ENCODE measurements at places on chromosomes 2 and 18.

DNA sequence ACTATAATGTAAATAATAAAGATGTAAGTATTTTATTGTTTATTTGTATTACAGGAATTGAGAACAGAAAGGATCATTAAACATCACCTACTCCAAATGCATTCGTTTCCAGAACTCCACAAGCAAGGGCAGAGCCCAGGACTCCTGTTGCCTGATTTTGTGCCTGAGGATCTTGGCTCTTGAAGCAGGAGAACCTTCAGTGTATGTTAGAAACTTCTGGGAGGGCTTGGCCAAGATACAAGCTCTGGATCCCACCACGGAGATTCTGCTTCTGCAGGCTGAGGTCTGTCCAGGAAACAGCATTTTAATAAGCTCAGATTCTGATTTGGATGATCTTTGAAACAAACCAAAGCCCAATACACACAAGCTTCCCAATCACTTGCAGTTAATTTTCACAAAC is 142.4 kb upstream of the SOX11 start:
- DNase-seq: no peak

GRCh38 chr2:232190796-232191195 is 187.8 kb upstream of the ALPP start:
- DNase-seq: no peak

DNA sequence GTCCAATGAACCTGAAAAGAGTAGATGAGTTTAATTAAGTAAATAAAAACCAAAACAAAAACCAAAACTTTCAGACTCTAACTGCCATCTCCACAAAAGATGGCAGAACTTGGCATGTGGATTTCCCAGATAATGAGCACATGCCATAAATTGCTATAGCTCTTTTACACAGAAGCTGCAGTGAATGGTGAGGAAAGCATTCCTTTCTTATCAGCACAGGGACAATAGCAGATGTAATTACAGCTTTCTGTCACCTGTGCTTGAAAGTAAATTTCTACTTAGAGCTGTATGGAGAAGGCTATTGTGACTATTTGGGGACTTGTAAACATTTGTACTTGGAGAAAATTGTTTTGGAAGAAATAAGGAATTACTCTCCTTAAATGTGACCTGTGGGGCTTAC is 378.4 kb downstream of the RPRM start:
- no peak for DNase-seq

DNA sequence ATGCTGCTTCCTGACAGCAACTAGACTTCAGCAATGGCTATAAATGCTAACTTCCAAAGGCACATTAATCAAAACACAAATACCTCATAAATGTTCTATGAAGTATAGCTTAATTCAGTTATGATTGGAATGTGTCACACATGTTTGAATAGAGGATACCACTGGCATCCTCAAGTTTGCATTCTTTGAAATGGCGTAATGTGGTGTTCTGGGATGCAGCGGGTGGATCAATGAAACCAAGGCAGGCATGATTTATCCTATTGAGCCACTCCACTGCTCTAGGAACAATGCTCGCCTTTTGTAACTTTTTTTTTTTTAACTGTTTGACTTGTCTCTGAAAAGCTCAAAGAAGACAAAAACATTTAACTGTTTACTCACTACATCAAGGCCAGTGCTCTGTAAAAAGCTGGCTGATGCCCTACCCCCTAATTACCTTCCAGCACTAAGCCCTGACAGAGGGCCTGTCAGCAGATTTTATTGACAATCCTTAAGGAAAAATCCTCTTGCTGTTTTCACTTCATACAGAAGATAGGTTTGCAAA is 278.8 kb upstream of the SESTD1 start:
- DNase-seq: no peak

DNA sequence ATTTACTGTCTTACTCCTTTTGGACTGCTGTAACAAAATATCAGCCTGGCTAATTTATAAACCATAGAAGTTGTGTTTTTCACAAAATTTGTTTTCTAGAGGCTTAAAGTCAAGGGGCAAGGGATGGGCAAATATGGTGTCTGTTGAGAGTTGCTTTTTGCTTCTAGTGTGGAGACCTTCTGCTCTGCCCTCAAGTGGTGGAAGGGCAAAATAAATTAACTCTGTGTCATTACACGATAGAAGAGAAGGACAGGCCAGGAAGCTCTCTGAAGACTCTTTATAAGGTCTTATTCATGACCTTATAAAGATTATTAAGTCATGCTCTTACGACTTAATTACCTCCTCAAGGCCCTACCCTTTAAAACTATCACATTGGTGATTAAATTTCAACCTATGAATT is 181.2 kb upstream of the LRATD1 start:
- peak; percentile 11 for DNase-seq

GRCh38 chr2:36214691-36215090 is 140.9 kb upstream of the CRIM1 start:
- DNase-seq: no peak

- DNase-seq: peak; percentile 40
These were observed 71.7 kb downstream of the NCAPH start for GRCh38 chr2:96407041-96407918.

DNA sequence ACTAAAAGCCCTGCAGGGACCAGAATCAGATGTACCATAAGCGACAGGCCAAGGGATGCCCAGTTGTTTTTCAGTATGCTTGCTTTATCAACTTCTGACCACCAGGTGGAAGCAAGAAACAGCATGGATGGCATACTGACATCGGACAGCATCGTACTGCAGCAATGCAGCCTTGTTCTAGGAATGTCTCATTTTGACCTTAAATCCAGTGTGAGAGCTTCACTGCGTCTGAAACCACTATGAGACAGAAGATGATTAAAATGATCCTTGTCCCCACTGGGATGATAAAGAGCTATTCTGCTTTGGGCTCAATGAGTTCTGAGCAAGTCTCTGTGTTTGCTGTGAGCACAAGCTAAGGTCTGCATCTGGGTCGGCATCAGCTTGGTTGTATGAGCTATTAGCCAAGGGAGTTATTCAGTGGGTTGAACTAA is 54.3 kb downstream of the CDK15 start:
- peak; percentile 8 for DNase-seq

- DNase-seq: no peak
These were observed 130.0 kb downstream of the C2orf74 start for GRCh38 chr2:61291851-61292575.

DNA sequence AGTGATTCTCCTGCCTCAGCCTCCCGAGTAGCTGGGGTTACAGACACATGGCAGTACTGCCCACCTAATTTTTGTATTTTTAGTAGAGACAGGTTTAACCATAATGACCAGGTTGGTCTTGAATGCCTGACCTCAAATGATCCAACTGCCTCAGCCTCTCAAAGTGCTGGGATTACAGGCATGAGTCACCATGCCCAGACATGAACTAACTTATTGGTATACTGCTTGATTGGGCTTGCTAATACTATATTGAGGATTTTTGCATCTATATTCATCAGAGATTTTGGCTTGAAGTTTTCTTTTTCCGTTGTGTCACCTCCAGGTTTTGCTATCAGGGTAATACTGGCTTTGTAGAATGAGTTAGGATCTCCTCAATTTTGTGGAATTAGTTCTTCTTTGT is 706.1 kb upstream of the HS6ST1 start:
- no peak for DNase-seq

GRCh38 chr2:182018218-182018617 is 32.6 kb downstream of the PPP1R1C start:
- DNase-seq: no peak

DNA sequence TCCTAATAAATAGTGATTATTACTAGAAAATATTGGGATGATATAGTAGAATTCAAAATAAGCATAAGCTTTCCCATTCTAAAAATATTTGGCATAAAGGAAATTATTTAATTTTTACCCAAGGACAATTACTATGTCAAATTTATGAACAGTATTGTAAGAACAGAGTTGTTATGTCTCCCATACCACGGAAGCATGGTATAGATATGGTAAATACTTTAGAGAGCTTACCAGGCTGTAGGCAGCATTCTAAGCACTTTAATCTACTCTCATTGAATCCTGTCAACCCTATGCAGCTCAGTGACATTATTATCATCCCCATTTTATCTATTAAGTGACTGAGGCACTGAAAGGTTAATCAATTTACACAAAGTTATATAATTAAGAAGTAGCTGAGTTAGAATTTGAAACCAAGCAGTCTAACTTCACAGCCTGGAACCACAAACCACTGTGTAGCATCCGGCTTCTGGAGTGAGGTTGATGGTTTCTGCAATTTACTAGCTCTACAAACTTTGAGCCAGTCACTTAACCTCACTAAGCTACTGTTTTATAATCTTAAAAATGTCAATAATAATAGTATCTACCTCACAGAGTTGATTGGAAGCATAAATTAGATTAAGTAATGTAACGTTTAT is 323.7 kb downstream of the ARHGAP15 start:
- DNase-seq: no peak

GRCh38 chr2:75108937-75109482 is 90.3 kb downstream of the TACR1 start:
- DNase-seq: peak; percentile 58
